NCI-H2107 (cell line): ENCODE measurements at places on chromosomes 11 and 22.

DNA sequence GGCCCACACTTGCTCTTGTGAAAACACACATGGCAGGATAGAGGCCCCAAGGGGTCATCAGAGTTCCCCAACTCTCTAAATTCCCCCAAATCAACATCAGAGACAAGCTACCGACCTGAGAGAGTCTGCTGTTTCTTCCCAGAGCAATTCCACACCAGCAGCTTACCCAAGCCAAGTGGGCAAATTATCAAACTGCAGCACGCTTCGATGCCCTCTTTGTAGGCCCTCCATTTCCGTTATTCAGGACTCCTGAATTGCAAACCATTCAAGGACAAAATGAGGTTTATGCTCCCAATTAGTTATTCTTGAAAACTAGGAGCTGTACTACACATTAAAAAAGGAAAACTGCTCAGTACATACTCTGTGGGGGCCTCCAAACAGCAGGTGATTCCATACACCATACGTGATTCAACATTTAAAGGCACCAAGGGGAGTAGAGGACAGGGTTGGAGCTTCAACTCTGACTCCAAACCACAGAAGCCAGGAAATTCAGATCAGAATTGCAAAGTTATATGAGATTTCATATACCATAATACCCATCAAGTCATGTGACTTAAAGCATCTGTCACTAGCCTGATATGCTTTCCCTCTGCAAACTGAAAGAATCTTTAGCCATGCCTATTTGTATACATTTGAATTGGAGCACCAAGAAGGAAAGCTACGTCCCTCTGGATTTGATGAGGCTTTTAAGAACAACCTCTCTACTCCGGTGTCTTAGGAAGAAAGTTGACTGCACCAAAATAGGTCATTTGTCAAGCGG lies 234.8 kb downstream of the CADM1 start:
- no peak for DNase-seq

DNA sequence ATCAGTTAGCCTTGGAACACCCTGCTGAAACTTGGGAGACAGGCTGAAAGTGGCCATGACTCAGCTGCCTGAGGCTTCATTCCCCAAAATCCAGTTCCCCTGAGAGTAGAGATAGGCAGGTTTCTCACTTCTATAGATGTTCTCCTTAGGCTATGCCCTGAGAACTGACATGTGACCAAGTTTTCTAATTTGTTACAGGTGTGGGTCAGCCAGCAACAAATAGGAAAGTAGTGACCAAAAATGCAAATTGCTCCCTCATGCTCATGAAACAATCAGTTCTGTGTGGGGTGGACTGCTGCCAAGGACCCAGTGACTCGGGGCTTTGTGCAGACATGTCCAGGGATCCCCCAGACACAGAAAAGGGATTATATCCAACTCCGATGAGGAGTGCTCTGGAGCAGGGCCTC lies 7.3 kb upstream of the CCDC15 start:
- DNase-seq: no peak

DNA sequence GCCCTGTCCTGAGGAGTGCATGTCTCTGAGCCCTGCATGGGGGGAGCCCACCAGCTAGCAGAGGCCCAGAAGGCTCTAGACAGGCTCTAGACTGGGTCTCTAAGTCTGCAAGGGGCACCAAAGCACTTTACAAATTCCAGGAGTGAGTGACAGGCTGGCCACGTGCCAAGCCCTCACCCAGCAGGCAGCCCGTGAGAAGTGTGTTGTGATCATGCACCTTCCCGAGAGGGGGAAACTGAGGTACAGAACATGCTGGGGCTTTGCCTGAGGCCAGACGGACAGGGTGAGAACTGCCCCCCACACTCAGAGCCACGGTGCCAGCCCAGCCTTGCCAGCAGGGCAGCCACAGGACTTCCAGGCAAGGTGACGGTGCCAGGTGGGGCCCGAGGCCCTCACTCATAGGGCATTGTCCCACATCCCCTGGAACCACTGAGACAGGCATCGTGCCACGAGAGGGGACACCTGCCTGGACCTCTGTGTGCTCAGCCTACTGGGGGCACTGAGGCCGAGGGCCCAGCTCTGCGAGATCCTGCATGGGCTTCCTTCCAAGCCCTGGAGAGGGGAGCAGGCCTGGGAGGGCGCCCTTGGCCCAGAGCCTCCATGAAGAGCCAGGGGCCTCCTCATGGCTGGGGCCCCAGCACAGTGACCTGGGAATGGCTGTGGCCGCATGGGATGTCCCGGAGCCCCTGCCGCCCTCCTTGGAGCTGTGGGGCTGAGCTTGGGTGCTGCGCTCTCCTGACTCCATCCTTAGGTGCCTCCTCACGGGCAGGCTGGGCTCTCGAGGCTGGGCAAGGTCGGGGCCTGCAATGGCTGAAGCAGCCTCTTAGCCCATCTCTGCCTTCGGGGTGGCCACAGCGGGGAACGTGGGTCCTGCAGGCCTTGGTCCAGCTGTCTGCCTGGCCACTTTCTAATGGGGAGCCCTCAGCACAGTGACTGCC lies 121.5 kb downstream of the KCNQ1OT1 start:
- DNase-seq: no peak

DNA sequence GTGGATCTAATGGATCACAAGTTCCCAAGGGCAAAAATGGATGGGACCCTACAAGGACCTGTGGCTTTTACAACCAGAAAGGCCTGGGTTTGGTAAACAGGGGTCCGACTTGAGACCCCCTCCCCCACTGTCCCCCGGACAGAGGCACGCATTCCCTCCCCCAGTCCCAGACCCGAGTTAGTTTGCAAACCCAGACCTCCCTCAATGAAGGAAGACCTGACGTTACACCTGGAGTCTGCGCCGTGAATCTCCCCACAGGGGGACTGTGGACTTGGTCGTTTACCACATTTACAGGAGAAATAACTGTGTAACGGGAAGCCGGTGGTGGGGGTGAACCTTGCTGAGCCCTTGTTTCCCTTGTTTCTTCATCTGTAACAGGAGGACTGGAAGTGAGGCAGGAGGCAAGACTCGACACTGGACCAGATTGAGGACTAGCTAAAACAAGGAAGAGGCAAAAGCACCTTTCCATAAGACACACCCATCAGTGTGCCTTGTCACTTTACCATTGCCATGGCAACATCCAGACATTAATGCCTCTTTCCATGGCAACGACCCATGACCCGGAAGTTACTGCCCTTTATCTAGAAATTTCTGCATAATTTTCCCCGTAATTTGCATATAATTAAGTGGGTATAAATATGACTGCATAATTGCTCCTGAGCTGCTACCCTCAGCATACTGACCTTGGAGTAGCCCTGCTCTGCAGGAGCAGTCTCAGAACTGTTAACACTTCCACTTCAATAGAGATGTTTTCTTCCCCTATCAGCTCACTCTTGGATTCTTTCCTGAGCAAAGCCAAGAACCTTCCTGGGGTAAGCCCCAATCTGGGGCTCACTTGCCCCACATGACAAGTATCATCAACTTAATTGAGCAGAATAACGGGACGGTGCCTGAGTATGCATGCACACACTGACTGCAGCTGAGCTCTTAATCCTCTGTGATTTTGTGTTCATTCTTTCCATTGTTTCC lies 25.4 kb downstream of the PDGFB start:
- no peak for DNase-seq

- no peak for DNase-seq
Measured at GRCh38 chr11:9660886-9661285, 3.0 kb upstream of the SWAP70 start.

GRCh38 chr11:43712676-43713075 lies 32.1 kb downstream of the HSD17B12 start:
- no peak for DNase-seq

DNA sequence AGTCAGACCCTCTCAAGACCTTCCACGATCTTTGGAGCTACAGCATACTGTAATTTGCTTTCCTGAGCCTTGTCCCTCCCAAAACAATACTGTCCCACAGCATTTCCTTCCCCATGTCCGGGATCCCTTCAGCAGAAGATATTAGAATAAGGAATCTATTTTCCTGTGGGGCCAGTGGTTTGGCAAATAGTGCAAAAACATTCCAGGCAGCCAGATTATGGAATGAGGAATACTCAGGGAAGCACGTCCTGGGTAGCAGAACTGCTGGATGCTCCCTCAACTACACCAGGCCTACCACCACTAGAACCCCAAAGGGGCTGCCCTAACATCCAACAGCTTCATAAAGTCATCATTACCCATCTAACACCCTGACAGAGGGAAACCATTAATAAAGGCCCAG lies 61.5 kb downstream of the AAMDC start:
- no peak for DNase-seq
